NCI-H524 (cell line): ENCODE measurements at places on chromosomes 1 and 21.

DNA sequence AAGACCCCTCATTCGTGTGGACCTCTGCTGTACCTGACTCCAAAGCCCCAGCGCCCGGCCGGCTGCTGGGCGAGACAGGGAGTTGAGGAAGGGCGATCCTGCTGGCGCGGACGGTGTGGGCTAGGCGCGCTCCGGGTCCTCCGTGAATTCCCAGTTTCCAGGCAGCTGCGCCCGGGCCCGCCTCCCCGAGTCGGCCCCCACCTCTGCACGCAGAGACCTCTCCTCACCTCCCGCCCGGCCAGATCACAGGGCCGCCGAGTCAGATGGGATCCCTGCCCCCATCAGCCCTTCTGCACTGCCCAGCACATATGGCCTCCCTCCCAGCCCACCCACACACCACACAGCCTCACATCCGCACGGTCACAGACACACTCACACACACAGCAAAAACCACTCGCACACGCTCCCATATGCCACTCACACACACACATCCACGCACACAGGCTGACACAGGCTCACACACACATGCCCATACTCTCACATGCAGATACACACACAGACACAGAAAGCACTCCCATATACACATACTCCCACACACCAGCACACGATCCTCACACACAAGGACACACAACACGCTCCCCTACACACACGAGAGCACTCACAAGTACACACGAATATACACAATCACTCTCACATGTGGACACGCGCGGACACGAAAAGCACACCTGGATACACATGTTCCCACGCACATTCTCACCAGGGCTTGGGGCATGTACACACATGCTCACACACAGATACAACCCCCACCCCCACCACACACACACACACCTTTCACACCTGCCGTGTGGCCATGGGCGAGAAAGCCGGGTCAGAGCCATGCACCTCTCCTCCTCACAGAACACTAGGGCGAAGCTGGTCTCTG, 7.2 kb upstream of the GUCA2B start:
- no peak for DNase-seq

- DNase-seq: no peak
These were observed 163.4 kb downstream of the RUNX1 start for GRCh38 chr21:34885626-34886239.

DNA sequence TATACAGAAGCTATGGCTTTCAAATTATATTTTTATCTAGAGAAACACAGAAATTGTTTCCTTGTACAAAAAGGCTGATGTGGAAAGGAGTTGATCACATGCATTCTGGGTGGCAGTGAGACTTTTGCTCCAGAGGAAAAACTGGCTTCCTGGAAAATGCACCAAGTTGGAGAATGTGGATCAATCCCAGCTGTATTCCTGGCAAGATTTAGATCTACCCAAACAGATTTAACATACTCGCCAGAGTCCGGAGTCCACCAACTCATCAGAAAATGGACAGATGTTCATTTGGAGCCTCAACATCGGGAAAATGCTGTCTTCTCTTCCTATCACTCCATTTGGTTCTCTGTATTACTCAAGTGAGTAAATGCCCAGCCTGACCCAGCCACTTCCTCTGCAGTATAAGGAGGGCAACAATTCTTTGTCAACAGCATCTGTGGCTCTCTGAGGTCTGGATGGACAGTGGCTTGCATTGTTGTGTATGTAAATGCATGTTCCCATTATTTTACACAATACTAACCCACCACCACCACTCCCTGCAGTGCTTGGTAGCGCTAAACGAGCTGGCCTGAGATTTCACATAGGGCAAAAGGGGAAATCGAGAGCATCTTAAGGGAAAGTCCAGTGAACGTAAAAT, 226.2 kb upstream of the IRF2BP2 start:
- DNase-seq: no peak

DNA sequence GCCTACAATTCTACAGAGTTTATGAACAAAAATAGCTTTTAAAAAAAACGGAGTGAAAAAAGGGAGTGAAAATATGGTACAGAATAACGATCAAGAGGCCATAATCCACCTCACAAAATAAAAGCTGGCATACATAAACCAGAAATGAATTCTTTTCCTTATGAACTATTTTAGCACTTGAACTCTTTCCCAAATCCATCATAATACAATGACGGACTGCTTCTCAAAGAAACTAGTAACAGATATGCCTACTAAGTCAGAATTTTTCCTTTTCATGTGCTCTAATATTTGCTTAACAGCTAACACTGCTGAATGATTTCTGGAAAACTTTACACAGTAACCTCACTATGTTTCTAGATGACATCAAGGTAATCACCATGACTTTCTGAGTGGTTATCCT, 144.0 kb downstream of the EIF4G3 start:
- DNase-seq: no peak
